ENCODE measurements at places on chromosomes 5 and 9. TPM values are rescaled to one million over a fixed set of nuclear protein-coding genes. Genes with fewer than 3 reads are reported as not detected.

DNA sequence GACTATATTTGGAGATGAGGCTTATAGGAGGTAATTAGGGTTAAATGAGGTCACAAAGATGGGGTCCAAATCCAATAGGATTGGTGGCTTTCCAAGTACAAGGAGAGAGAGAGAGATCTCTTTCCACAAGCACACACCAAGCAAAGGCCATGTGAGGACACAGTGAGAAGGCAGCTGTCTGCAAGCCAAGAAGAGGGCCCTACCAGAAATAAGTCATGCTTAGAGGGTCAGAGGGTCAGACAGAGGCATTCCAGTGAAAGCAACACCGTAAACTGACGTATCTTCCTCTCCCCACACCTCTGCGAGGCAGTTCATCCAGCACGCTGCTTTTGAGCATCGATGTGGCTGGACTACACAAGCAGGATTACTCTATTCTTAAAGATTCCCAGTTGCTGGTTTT, 87.9 kb downstream of the SLC1A3 start:
- H3K27ac ChIP-seq: no peak overlapping the region
- H3K27me3 ChIP-seq: peaks cover 26% of the 10 kb centered on the region
- no peak for DNase-seq
- H3K4me1 ChIP-seq: peaks cover 15% of the 10 kb centered on the region
- H3K4me3 ChIP-seq: no peak overlapping the region

GRCh38 chr5:117859176-117859575, 1129.2 kb downstream of the DTWD2 start:
- H3K4me1 ChIP-seq: no peaks in the 10 kb centered on the region
- no peaks in the 10 kb centered on the region for H3K36me3 ChIP-seq
- no peaks in the 10 kb centered on the region for H3K27me3 ChIP-seq
- no peak overlapping the region for H3K27ac ChIP-seq
- DNase-seq: no peak

The SOX30 gene
- 0.34 TPM for total RNA-seq

DNA sequence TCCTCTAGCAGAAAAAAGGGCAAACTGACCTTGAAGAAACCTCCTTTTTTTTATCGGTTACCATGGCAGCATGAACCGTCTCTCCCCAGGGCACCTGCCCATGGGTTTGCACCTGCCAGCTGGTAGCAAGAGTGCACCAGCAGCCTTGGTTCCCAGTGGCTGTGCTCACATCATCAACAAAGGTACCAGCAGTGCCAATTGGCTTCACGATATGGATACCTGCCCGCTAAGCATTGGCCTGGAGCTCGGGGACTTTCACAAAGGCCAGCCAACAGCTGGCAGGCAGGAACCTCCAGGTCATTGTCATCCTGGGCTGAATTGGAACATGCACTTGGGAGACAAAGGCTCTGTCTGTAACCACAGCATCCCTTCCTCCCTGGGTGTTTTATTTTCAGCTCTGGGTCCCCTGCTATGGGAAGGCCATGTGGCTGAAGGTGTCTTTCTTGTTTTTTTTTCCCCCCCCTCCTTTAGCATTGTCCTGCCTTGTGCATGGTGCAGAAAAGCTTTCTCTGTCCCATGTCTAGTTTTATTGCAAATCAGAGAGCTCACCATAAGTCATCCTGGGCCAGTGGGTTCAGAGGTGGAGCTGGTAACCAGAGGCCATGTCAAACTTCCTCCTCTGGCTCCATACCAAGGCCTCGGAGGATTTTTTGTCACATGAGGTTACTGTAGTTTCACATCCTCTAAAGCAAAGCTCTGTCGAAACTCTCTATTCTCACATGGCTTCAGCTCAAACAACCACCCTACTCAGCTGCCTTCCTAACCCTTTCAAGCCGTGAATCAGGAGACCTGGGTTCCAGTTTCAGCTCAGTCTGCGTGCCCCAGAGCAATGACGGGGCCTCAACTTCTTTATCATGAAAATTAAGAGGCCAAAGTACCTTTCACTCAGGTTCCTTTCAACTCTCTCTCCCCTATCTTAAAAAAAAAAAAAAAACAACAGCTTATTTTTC, 145.5 kb upstream of the MAP3K1 start:
- H3K36me3 ChIP-seq: no peaks in the 10 kb centered on the region
- peaks cover 45% of the 10 kb centered on the region for H3K4me1 ChIP-seq
- DNase-seq: peak; percentile 50
- peak overlapping the region; percentile 41 for H3K27ac ChIP-seq
- H3K27me3 ChIP-seq: peaks cover 6% of the 10 kb centered on the region

DNA sequence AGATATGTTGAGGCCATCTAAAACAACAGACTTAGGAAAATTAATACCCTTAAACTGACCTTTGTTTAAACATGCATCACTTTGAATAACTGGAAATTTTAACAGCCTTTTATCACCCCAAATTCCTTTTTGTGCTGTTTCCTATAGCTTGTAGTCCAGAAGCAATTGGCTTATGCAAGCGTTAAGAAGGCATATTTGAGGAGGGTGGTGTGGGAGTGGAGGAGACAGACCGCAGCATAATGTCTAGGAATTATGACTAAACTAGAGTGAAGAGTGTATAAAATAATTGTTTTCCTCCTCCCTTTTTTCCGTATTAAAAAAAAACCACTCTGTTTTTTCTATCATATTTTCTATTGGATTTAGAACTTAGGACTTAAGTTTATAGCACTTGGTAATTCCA, 51.8 kb upstream of the MPDZ start:
- no peaks in the 10 kb centered on the region for H3K36me3 ChIP-seq
- no peaks in the 10 kb centered on the region for H3K4me1 ChIP-seq
- no peak for DNase-seq
- no peak overlapping the region for H3K27ac ChIP-seq
- no peak overlapping the region for H3K4me3 ChIP-seq
- H3K27me3 ChIP-seq: no peaks in the 10 kb centered on the region

GRCh38 chr9:35341585-35341984, 148.3 kb upstream of the RUSC2 start:
- no peak overlapping the region for H3K27ac ChIP-seq
- H3K4me1 ChIP-seq: no peaks in the 10 kb centered on the region
- DNase-seq: no peak
- H3K4me3 ChIP-seq: no peak overlapping the region

GRCh38 chr9:132216861-132217619, 55.2 kb downstream of the NTNG2 start:
- DNase-seq: no peak
- no peaks in the 10 kb centered on the region for H3K4me1 ChIP-seq
- H3K36me3 ChIP-seq: no peaks in the 10 kb centered on the region
- H3K27me3 ChIP-seq: no peaks in the 10 kb centered on the region
- H3K4me3 ChIP-seq: no peak overlapping the region
- no peak overlapping the region for H3K27ac ChIP-seq

The BNC2 gene
- total RNA-seq: 0.32 TPM

The BTNL3 gene
- total RNA-seq: 0.16 TPM

DNA sequence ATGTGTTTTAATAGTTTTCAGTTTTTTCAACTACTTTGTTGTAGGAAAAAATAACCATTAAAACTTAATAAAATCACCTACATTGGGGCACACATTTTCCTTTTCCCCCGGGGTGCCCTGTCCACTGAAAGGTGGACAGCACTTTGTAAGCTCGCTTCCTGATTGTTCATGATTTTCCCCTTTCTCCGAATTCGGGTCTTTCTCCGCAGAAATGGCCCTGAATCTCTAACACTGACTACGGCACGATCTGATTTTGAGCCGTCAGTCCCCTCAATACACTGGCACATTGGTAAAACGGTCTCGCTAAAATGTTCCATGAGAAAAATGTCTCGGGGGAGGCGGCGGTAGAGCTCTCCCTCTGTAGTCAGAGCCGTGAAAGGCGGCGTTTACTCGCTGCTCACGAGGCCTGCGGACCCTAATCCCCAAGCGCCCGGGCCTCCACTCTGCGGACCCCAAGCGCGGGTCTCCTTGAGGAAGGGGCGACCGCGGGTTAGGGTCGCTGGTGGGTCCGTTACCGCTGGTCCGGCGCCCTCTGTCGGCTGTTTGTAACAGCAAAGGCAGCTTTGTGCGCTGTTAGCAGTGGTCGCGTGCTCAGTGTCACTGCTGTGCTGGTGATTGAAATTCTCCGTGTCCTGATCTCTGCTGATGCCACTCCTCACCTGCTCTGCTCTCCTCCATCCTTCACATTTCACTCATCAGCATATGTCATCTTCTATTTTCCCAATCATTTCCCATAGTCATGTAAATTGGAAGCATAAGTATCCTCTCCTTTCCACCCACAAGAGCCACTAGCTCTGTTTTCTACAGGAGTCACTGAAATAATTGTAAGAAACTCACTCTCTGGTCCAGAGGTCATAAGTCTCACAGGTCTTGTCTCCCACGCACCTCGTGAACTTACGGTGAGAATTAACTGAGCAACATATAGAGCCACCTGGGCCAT, 10.8 kb upstream of the IFNA2 start:
- no peaks in the 10 kb centered on the region for H3K36me3 ChIP-seq
- H3K27ac ChIP-seq: no peak overlapping the region
- H3K27me3 ChIP-seq: peaks cover 72% of the 10 kb centered on the region

The HMCN2 gene
- total RNA-seq: 0.12 TPM

DNA sequence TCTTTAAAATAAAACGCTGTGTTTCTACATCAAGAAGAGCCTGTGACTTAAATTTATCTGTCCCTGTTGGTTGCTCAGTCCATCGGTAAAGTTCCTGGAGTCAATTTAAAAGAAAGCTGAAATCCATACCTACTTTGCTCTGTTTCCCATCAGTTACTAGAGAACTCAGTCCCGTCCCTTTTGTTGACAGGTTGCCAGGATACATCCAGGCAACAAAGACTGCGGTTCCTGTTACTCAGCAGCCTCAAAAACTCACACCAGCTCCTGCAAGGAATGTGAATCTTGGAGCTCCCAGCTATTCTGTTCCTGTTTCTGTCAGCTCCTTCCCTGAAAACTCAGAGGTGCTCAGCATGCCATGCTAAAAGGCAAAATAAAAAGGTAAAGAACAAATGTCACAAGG, at the start of gene ZNF474:
ZNF474 (plus strand) TSS at position 241 of the 400 bp plus-strand sequence. CDS start 22,445 bp downstream, outside the sequence.
- no peaks in the 10 kb centered on the region for H3K4me1 ChIP-seq
- no peak within 1 kb of the TSS for H3K4me3 ChIP-seq
- no peak for DNase-seq
- no peak within 1 kb of the TSS for H3K27ac ChIP-seq

DNA sequence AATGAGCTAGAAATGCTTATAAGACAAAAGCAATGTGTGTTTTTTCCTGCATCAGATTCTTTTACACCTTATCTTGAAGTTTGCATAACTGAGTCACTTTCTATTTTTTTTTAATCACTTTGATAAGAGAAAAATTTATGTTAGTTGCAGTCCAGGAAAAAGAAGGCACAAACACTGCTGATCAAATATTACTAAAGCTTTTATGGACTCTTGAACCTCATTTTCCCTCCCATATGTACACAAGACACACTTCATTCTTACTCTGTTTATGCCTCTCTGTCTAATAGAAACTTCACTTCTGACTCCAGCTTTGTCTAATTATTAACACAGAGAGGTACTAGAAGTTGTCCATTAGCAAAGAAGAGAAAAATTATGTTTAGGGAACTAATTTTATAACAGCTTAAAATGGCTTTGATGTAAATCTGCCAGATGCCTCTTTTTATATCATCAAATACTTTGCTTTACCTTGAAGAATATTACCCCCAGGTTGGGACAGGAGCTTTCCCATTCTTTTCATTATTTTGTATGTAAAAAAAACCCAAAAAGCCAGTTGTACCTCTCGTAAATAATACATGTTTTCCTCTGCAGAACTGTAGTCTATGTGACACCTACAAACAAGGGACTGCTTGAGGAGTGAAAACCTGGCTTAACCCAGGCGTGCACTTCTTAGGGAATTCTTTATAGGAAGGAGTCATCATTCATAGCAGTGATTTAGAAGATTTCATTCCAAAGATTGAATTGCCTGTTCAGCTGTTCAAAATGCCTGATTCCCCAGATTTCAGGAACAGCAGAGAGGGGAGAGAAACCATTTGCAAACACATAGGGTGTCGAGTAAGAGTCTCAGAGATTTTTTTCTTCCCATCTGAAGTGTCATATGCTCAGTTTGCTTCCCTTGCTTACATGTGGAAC, 72.6 kb downstream of the DAPK1 start:
- H3K4me3 ChIP-seq: no peak overlapping the region
- H3K36me3 ChIP-seq: no peaks in the 10 kb centered on the region
- DNase-seq: no peak
- no peak overlapping the region for H3K27ac ChIP-seq

The GLDC gene
- total RNA-seq: 5.2 TPM

GRCh38 chr5:165627548-165628170, 2122.2 kb downstream of the MAT2B start:
- H3K27me3 ChIP-seq: no peaks in the 10 kb centered on the region
- no peaks in the 10 kb centered on the region for H3K36me3 ChIP-seq
- DNase-seq: no peak
- H3K4me3 ChIP-seq: no peak overlapping the region
- H3K27ac ChIP-seq: no peak overlapping the region
- no peaks in the 10 kb centered on the region for H3K4me1 ChIP-seq

DNA sequence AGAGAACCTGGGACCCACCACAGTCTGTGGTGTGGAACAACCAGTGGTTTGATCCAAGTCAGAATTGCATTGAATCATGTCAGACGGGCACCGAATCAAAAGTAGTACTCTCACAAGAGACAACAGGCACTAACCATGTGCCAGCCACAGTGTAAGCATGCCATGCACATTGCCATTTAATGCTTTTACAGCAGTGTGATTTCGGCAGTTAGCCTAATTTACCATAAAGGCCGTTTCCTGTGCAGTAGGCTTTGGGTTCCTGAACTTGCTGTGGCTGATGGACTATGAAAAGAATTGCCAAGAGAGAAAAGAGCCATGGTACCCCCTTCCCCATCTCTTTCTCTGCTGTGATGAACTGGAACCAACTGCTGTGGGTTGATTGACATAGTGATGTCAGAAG, 540.6 kb downstream of the EBF1 start:
- H3K27me3 ChIP-seq: no peaks in the 10 kb centered on the region
- H3K4me1 ChIP-seq: no peaks in the 10 kb centered on the region
- H3K36me3 ChIP-seq: peaks cover 1% of the 10 kb centered on the region
- no peak overlapping the region for H3K4me3 ChIP-seq
- DNase-seq: no peak
- no peak overlapping the region for H3K27ac ChIP-seq

GRCh38 chr5:68115584-68115983, 100.0 kb upstream of the PIK3R1 start:
- no peaks in the 10 kb centered on the region for H3K36me3 ChIP-seq
- DNase-seq: no peak
- H3K4me3 ChIP-seq: no peak overlapping the region
- H3K27ac ChIP-seq: peak overlapping the region; percentile 39
- peaks cover 8% of the 10 kb centered on the region for H3K4me1 ChIP-seq

All from activated T-cell treated with anti-CD3 and anti-CD28 coated beads, Interleukin-2, amount 50 U/mL, for 72 hours (primary cell).